Activated CD8-positive, alpha-beta memory T cell treated with anti-CD3 and anti-CD28 coated beads for 1 hour (primary cell): ENCODE measurements at places on chromosomes 16 and 17.

- no peak for DNase-seq
Observed at GRCh38 chr17:9371019-9371418, 204.6 kb downstream of the STX8 start.

DNA sequence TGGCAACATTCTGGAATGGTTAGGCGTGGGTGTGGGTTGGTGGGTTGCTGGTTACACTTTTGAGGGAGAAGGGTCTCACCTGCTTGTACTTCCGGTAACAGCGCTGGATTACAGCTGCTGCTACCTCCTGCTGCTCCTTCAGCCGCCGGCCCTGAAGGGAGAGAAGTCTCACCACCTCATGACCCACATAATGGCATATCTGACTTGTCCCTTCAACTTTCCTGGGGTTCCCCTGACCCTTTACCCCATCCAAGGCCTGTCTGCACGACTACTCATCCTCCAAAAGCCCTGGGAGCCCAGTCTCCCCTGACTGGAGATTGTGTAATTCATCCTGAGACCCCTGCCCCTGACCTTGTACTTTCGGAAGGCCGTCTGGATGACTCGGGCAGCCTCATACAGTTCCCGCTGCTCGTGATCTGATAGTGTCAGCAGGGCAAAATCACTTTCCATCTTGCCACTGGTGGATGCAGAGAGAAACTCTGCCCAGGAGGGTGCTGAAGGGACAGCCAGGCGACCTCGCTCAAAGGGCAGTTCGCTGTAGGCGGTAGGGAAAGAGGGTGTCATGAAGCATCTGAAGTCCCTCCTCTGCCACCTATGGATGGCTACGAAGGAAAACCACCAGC, 2.0 kb upstream of the SPAG7 start:
- DNase-seq: no peak

DNA sequence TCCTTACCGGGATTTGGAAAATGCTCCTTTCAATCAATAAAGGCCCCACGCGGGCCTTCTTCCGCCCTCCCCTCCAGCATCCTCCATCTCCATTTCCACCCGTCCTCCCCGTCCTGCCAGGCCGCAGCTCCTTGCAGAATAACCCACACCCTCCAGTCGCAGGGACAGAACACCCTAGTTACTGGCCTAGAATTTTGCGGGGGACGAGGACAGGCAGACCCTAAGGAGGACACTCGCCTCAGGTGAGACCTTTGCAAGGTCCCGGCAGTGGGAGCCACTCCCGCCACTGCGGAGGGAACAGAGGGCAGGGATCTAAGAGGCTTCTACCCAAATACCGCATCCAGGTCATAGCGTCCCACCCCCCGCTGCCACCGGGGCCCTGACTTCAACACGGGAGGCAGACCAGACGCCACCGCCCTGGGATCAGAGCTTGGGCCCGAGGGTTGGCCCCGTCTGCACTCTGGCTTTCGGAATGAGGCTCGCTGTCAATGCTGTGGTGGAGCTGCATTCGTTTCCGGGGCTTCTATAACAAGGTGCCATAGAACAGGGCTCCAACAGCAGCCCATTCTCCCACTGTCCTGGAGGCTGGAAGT, 26.8 kb downstream of the SLC25A10 start:
- DNase-seq: no peak

- DNase-seq: no peak
Observed at GRCh38 chr16:12501707-12502457, 301.8 kb downstream of the CPPED1 start.

DNA sequence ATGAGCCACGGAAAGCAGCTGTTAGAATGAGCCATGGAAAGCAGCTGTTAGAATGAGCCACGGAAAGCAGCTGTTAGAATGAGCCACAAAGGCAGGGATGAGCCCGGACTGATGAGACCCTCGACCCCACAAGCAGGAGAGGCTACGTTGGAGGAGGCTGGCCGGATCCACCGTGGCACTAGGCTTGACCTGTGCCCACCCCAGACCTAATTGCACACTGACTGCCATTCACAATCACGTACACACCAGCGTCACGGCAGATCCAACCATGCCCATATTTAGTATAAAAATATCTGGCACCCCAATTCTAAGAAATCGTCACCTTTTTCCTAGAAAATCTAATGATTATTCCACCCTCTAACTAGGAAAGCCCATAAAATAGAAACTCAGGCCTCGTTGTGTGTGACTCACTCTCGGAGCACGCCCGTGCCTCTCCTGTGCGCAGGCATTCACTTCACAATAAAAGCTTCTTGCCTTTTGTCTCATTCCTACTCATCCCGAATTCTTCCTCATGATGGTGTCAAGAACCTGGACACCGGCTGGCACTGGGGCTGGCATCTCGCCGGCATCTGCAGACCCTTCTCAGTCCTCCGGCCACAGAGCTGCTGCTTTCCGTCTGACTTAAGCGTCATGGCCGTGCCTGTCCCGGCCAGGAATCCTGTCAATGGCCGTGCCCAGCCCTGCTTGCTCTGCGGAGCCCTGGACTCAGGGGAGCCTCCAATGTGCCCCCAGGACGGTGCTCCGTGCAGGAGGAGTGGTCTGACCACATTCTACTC, 5.5 kb upstream of the SECTM1 start:
- DNase-seq: no peak

GRCh38 chr16:143047-143446, 4.6 kb upstream of the NPRL3 start:
- DNase-seq: no peak

DNA sequence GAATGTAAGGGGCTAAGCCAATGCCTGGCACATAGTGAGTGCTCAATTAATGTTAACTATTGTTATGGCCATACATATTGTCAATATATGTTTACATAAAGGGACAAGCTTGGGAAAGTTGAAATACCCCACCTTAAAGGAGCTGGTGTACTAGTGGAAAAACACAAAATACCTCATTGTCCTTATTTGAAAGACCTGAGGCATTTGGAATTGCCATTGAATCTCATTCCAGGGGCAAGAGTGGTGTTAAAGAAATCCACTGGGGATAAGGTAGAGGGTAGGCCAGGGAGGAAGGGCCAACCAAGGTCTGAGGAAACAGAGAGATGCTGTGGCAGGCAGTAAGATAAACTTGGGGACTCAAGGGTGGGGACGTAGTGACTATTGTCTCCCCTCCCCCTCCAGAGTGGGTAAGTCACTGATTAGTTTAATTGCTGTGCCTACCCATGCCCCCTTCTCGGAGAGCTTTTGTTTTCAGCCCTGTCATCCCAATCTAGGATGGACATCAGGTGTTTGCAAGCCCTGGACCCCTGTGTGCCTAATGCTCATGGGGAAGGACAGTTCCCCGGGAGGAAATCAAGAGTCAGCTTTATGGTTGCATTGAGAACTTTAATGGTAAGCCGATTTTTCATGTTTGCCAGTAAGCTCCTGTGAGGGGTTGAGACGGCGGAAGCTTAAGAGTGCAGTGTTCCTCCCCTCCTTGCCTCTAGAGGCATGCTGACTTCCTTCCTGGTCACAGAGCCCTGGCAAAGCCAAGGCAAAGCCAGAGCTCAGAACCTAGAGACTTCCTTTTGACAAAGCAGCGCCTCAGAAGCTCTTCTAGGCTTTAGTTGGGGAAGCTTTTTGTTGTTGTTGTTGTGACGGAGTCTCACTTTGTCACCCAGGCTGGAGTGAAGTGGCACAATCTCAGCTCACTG, 2.5 kb upstream of the HEATR9 start:
- DNase-seq: no peak

- no peak for DNase-seq
Observed at GRCh38 chr17:58382108-58382871, 30.3 kb upstream of the SUPT4H1 start.

DNA sequence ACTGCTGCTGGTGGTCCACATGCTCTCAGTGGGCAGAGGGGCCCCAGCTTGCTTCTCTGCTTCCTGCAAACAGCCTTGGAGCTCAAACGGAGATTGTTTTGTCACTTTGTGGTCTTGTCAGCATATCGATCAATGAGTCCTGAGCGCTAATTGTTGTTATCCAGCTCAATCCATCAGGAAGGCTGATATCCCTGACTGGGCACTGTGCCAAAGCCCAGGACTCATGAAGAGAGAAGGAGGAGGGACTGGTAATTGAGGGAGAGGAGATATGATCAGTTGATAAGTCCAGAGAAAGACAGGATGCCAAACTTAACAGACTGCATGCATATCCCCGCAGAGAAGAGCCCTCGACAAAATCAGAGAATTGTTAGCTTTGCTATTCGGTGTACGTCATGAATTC, 58.6 kb upstream of the DNAH9 start:
- DNase-seq: no peak

- DNase-seq: no peak
Observed at GRCh38 chr17:31604936-31605335, 213.5 kb downstream of the RAB11FIP4 start.

DNA sequence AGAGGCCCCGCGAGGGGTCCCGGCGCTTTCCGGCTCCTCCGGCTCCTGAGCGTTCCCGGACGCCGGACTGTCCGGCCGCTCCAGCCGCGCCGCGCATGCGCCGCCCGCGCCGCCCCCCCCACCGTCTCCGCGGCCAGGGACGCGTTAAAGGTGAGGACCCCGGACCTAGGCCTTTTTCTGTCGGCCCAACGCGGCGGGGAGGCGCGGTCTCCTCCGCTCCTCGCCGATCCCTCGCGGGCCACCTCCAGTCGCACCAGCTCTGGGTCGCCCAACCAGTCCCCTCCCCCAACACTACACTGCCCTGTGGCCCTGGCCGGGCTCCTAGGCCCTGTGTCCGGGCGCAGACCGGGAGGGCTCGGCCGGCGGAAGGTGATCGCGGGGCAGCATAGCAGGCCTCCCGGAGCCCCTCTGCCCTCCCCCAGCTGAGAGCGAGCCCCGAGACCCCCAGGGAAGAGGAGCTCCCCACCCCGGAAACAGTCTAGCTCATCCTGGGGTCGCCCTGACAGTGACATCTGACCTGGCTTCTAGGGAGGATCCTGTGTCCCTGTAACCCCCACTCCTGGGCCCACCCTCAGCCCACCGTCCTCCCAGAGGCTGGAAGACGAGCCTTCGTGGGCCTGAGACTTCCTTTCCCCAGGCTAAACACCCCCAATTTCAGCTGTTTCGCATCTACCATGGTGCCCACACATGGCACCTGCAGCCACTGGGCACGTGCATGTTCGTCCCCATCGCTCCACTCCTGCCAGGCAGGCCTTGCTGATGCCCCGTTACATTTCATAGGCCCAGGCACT, 14.7 kb upstream of the BCAR1 start:
- no peak for DNase-seq

DNA sequence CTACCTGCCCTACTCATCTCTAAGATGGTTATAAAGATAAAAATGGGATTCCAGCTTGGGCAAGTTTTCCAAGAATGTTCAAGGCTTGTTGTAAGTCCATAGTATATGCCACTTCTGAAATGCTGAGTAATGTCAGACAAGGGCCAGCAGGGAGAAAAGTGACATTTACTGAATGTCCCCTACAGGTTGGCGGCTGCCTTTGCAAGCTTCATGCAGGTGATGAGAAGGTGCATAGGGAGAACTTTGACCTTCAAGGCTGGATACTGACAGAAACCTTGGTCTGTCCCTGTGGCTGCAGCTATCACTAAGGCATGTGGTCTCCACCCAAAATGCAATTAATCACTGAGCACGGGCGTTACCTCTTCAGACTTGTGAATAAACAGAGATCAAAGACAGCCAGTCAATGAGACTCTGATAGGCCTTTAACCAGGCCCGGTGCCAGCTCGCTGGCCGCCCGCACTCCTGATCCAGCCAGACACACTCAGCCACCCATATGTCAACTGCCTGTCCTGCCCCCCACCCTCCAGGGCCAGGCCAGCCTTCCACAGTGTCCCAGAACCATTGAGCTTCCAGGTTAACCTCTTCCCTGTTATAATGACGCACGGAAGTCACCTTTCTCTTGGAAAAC, 26.8 kb upstream of the AXIN2 start:
- no peak for DNase-seq

DNA sequence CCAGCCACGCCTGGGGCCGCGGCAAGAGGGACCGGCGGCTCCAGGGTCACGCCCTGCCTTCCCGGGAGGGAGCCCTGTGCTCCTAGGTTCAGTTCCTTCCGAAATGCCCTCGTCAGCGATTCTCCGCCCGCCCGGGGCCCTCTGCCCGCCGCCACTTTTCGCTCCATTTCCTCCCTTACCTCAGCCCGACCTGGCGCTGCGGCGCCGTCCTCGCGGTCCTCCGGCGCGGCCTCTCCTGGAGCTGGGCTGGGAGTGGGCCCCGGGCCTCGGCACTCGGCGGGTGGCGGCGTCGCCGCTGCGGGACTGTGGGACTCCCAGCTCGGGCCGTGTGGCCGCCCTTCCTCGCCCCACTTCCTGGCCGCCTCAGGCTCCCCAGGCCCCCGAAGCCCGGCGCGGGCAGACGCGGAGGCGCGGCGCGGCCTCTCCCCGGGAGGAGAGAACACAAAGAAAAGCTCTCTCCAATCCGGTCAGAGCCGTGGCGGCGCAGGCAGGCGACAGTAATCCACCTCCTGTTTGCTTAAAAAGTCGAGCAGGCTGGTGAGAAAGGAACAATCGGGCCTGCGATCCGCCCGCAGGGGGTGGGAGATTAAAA, 1.6 kb downstream of the BAHCC1 start:
- no peak for DNase-seq

GRCh38 chr17:82153745-82154375, 55.8 kb upstream of the FASN start:
- DNase-seq: peak; percentile 76

GRCh38 chr16:31080756-31081419, 6.7 kb downstream of the ZNF646 start:
- no peak for DNase-seq

DNA sequence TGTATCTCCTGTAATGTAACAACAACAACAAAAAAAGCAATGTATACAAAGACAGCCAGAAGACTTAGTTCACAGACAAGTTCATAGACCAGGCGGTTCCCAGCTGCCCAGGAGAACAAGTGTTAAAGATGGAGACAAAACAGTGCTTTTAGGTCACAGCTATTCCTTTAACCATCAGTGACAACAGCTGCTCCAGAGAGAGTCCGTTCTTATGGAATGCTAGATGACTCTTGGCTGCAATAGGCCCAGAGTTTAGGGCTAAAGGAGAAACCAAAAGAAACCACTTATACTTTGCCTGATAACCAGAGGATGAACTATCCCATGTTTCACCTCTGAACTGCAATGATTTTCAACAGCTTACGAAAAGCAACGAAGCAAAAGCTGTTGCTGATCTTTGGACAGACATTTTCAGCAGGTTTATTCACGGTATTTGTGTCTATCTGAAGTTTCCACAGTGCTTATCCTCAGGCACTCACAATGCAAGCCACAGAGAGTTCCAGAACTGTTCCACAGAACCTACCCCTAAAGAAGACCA, 6.0 kb downstream of the ZCCHC14 start:
- DNase-seq: no peak

DNA sequence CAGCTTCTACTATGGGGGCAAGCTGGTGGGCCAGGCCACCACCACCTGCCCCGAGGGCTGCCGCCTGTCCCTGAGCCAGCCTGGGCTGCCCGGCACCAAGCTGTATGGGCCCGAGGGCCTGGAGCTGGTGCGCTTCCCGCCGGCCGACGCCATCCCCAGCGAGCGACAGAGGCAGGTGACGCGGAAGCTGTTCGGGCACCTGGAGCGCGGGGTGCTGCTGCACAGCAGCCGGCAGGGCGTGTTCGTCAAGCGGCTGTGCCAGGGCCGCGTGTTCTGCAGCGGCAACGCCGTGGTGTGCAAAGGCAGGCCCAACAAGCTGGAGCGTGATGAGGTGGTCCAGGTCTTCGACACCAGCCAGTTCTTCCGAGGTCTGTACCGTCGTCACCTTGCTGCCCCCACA, 19.5 kb downstream of the IRF8 start:
- no peak for DNase-seq
